ENCODE measurements at places on chromosomes 1 and 21.

DNA sequence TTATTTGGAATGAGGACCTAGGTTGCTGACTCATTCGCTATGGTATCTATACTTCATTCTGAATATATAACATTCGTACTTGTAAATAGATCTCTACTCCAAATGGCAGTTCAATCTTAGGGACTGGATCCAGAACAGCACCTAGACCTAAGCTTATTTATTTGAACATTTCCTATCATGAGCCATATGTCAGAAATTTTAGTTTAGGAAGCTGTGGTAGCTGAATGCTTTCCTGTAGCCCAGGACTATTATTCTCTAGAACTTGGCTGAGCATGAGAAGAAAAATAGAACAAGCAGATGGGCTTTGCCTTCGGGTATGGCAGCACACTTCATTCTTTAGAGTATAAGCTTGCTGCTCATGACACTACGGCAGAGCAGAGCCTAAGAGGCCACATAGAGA, 1114.4 kb upstream of the B3GALT2 start:
- DNase-seq, result no peak

GRCh38 chr1:197341626-197342025, 73.6 kb downstream of the CRB1 start:
- no peak for DNase-seq

- peak; percentile 31 for DNase-seq
These were observed 214.4 kb downstream of the NRIP1 start for GRCh38 chr21:14850394-14850793.

DNA sequence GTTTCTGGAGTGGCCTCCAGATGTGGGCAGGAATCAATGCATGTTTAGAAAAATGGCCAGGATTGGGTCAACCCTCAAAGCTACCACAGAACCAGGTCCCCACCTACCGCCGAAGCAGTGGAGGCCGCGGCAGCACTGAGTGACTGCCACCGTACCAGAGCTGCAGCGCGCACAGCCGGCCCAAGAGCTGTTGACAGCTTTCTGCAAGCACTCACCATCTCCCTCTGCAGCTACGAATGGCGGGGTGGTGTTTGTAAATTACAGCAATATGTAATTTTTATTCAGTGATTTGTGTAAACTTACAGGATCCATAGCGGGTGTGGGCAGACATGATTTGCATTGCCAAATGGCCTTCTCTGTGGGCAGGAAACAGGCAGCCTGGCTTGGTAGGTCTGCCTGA, 96.4 kb downstream of the CAMK2N1 start:
- DNase-seq, result no peak
